ENCODE measurements at places on chromosomes 16 and 17.

DNA sequence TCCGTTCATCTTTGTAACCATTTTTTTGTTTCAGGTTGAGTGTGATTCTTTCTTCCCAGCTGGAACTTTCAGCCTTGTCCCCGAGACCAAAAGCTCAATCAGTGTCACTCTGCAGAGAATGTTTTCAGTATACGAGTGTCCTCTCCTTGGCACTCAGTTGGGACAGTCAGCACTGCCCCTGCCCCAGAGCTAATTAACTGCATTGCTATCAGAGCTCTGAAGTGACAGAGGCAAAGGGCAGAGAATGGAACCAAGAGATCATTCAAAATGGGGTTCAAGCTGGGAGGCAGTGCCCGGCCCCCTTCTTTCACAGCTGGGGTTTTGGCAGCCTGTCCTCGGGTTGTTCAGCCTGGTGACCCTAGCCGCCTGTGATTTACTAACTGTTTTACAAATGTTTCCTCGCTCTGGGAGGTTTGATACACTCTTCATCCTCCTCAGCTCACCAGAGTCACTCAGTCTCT is 195.9 kb upstream of the TBX2 start:
- no peak for DNase-seq

- no peak for DNase-seq
Measured at GRCh38 chr16:51374346-51374745, 223.3 kb upstream of the SALL1 start.

- no peak for DNase-seq
Measured at GRCh38 chr17:41683441-41684007, 5.2 kb upstream of the EIF1 start.

DNA sequence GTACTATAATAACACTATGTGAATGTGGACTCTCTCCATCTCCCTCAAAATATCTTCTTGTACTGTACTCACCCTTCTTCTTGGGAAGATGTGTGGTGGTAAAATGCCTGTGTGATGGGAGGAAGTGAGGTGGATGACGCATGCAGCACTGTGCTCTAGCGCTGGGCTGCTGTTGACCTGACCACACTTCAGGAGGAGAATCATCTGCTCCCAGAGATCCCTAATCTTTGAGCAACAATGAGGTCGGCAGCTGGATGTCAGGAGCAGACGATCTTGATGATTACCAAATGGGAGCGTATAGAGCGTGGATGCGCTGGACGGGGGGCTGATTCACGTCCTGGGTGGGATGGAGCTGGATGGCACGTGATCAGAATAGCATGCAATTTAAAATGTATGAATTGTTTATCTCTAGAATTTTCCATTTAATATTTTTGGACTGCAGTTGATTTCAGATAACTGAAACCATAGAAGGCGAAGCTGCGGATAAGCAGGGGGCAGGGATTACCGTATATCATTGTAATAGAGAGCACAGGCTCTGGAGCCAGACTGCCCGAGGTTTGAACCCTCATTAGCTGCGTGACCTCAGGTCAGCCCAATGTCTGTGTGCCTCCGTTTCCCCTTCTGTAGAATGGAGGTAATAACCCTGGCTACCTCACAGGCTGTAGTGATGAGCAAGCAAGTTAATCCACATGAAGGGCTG is 23.7 kb upstream of the CYLD start:
- no peak for DNase-seq

- no peak for DNase-seq
Measured at GRCh38 chr16:19168371-19169081, 486 bp downstream of the SYT17 start.

GRCh38 chr16:27740496-27741201 is 190.7 kb downstream of the KATNIP start:
- no peak for DNase-seq

- no peak for DNase-seq
Measured at GRCh38 chr16:55379876-55380390, 55.9 kb downstream of the IRX6 start.

DNA sequence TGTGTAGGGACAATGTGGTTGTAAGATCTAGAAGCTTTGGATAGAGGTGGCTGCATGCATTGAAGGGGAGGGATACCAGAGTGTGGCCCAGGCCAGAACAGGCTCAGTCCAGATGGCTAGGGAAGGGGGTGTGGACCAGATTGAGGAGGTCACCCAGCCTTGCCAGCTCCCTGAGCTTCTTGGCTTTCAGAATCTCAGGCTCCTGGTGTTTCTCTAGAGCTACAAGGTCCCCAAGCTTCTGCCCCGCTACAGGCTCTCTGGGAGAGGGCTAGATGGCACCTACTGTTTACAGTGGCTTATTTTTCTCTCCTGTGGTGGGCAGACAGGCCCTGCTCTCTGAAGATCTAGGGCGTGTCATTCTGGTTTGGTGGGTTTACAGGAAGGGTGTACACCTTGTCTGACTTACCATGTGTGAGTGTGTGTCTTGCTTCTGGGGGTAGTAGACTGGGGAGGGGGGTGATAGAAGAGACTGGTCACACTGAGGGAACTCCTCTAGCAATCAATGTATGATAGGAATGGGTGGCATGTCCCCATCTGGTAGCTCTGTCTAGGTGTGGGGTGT is 1.1 kb downstream of the RARA start:
- DNase-seq = peak; percentile 31

DNA sequence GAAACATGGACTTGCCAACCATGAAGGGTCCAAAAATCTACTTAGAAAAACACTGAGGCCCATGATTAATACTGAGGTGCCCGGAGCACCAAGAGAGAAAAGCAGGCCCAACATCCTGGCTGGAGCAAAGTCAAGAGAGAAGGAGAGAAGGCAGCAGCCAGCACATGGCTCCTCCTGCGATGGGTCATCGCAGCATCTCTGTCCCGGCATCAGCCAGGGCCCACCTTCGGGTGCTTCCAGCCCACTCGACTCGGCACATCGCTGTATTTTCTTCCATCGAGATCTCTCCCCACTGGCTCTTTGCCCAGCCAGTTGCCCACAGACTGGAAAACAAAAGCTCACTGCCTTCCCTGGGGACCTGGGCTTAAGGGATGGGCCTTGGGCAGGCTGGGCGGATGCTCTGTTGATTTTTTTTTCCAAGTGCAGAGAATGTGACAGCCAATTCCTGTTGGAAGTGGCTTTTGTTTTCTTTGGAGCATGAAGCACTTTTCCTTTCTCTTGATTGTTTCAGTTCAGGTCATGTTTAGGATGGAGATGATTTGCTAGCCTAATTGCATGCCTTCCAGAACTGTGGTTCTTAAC is 58.1 kb downstream of the CYB5B start:
- no peak for DNase-seq

DNA sequence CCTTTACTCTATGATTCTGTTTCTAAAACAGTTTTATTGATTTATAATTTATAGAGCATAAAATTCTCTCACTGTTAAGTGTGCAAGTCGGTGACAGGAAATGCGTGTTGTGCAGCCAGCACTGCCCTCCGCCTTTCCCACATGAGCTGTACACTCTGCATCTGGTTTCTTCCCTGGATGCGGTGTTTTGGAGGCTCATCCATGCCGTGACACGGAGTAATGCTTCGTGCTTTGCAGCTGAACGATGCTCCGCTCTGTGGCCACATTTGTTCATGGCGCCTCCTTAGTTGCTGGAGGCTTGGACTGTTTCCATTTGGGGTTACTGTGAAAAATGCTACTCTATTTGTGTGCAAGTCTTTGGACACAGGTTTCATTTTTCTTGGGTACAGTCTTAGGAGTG is 7.2 kb upstream of the IGFALS start:
- no peak for DNase-seq

GRCh38 chr17:27855454-27855853 is 37.7 kb downstream of the LYRM9 start:
- DNase-seq = no peak

DNA sequence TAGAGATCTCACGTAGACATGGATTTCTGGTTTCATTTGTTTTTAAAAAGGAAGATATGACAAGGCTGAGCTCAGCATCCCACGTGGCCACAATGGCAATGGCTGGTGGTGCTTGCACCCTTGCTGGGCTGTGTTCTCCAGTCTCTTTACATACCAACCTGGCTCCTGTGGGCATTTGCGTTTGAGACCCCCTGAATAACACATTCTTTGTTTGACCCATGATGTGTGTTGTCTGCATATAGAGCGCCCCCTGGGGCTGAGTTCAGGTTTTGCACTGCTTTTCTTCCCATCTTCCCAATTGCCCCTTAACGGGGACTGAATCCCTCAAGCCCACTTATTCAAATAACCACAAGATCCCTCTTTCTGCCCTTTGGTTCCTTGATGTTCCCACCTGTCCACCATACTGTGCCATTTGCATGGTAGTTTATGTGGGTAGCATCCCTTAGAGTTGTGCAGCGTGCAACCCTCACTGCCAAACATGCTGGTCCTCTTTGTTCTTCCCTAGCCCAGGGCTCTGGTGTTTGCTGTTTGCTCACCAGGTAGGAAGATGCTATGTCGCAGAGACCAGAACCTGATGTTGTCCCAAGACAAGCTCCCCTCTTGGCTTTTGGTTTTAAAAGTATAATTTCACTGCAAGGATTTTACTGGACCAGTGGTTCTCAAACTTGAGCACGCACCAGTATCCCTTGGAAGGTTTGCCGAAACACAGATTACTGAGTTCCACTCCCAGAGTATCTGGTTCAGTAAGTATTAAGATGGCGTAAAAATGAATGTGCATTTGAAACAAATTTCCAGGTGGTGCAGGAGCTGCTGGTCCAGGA is 38.5 kb upstream of the NKD1 start:
- no peak for DNase-seq

GRCh38 chr17:78723001-78723796 is 58.9 kb downstream of the CYTH1 start:
- DNase-seq = no peak

DNA sequence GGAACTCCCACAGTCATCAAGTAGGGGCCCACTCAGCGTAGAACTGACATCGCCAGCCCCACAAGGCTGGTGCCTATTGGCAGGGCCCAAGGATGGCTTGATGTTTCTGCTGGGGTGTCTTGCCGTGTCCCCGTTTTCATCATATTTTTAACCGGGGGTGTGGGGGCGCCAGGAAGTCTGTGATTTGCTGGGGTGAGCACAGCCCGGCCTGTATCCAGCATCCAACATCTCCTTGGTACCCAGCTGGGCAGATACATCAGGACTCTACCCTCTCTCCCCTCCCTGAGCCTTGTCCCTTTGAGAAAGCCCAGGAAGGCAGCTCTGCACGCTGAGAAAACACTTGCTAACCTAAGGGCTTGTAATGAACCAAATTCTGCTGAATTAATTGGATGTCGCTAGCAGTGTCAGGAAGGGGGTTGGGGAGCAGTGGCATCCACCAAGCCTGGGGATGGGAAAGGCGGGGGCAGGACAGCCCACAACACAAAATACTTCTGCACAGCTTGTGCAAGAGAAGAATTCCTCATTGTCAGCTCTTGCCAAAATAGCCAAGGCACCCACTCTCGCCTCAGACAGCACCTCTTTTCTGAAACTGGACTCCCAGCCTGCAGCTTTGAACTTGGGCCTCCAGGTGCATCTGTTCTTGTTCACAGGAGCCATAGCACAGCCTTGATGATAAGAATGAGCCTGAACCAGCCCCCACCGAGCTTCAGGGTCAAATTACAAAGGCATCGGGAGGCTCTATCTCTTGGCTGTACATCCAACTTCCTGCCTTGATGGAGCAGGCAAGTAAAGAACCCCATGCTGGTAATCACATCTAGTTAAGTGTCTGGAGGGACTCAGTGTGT is 63.7 kb upstream of the LYRM9 start:
- DNase-seq = no peak

DNA sequence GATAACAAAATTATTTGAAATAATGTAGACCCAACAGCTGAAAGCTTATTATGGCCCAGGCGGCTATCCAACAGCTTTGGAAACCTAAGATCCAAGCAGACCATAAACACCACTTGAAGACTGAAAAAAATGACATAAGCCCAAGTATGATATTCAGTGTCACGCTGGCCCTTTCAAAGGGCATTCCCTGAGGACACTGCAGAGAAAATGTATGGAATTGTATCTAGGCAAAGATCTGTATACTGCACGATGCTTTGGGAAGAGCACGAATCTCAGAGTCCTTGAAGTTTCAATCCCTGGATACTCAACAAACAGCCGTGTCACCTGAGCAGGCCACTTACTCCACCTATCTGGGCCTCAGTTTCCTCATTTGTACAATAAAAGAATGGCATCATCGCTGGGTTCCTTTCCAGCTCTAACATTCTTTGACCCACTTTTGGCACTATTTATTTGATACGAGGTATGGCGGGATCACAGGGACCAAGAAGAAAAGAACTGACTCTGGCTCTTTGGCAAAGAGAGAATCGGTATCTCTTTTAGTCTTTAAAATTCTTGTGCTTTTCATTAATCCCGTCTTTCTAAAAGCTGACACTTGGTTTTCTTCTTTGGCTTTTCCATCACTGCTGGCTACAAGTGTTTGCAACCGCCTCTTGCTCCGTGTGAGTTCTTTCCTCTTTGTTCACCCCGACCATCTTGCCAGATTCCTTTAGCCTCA is 1.2 kb downstream of the STAT5B start:
- DNase-seq = no peak

GRCh38 chr16:48617104-48617705 is 7.2 kb upstream of the N4BP1 start:
- no peak for DNase-seq

DNA sequence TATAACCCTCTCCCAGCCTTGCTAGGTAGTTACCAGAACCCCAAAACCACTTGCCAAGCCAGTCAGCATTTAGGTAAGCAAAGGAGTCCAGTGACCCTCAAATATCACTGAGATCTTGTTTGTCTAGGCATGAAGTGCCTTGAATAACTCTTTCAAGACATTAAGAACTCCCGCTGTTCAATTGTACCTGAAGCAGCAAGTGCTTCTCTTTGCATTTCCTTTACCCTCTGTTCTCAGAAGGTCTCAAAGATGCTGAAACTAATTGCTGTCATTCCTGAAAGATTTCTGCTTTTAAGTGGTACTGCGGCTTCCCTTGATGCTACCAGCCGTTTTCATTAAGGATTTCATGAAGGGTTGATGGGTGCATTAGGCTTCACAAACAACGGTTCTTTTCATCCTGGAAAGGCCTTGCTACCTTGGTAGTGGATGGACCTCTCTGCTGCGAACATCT is 142.7 kb downstream of the PITPNC1 start:
- DNase-seq = no peak

DNA sequence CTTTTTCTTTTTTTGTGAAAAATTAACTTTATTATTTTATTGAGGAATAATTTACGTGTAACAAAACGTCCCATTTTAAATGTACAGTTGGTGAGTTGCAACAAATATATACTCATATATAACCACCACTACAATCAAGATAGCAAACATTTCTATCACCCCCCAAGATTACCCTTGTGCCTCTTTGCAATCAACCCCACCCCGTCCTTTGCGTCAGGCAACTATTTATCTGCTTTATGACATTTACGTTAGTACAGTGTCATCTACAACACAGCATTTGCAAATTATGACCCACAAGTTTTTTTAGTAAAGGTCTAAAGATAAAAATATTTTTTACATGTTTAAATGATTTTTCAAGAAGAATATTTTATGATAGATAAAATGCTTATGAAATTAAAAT is 485.6 kb upstream of the SOX9 start:
- no peak for DNase-seq

DNA sequence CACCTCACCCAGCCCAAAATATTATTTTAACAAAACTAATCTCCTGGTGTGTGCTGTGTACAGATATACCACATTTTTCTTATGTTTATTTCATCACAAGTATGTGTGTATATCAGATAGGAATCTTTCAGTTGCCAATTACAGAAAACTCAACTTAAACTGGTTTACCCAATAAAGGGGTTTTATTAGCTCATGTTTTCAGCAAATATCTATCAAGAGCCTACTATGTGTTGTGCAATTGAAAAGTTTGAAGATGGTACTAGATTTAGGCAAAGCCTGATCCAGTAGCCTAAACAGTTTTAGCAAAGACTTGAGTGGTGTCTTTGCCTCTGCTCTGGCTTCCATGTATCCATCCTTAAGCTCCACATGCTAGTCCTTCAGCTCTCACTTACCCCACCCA is 45.1 kb upstream of the LYRM9 start:
- DNase-seq = no peak

- DNase-seq = peak; percentile 51
Measured at GRCh38 chr17:76266244-76266938, 1.2 kb downstream of the UBALD2 start.
